ENCODE measurements at places on chromosomes 16 and 17.

- no peak for DNase-seq
Measured at GRCh38 chr17:10772425-10773380, 31.2 kb downstream of the TMEM238L start.

DNA sequence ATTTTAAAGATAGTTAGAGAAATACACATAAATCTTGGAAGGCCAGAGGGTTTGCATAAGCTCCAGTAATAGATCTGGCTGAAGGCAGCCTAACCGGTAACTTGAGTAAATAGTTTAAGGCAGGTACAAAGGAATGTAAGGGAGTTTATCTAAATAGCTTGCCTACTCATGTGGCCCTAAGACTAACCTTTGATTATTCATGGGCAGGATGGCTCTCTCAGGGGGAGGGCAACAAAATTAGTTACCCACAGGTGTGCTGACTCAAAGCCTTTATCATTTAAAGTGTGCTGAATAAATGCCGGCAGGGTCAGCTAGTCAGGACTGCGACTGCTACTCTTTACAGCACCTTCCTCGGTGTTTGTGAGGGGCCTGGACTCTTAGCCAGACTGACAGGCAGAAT, 761.3 kb upstream of the KIF2B start:
- DNase-seq = no peak

- no peak for DNase-seq
Measured at GRCh38 chr16:86241681-86242080, 268.6 kb upstream of the FOXF1 start.

DNA sequence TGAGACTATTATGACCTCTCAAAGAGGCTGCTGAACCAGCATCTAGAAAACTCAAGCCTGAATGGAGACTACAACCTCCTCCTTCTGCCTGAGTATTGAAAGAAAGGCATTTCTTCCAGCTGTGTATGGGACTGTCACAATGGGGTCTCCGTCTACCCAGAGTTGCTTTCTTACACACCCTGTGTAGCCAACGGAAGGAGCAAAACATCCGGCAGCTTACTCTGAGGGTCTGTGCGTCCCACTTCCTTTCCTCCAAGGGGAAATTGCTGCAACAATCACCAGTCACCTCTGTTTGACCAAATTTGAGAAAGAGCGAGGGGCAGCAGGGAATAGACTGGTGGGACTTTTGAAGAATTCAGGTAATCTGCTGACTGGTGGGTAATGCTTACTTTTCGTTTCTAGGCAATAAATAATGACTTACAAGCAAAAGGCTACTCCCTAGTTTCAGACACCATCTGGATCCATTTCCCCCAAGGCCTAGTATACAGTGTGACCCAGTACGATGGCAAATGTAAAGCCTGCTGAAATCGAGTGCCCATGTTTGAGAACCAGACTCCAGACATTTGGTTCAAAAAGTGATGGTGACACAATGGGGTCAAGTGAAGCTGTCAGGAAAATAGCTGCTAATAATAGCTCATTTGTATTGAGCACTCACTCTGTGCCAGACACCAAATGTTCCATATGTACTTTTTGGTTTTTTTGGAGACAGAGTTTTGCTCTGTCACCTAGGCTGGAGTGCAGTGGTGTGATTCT, 81.7 kb downstream of the YPEL2 start:
- DNase-seq = no peak

- no peak for DNase-seq
Measured at GRCh38 chr16:85553436-85554113, 59.5 kb upstream of the GSE1 start.

DNA sequence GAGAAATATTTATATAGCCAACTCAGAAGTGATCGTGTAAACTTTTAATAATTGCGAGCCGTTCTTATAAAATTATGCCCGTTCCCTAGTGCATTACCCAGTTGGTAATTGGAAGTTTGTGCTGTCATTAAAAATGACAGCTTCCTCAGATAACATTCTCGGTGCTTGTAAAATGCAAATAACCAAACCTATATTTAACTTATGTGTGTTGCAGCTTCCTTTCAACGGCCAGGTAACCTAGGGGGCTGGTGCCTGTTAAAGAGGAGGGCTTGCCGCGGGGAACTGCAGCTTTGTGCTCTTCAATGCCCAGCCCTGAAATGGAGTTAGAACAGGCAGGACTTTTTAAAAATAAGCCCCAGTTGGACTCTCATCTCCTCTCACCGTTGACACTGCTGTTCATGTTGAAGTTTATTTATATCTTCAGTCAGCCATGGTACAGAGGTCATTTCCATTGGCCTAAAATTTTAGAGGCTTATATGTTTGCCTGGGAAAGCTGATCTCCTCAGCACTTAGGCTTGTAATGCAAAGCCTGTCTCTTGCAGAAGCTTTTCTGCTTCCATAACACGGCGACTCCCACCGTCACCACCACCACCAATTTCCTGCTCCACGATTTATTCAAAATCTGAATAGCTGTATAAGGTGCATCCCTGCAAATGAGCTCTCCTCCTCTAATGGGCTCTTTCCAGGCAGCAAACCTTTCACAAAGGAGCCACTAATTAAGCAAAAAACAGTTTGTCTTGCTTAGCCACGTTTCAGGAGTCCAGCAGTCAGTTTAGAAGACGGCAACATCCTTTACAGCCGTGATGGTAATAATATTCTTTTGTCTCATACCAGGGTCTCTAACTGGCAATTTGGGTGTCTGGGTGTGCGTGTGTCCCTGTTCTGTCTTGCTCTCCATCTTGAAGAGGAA, 74.7 kb downstream of the RPA1 start:
- DNase-seq = no peak

DNA sequence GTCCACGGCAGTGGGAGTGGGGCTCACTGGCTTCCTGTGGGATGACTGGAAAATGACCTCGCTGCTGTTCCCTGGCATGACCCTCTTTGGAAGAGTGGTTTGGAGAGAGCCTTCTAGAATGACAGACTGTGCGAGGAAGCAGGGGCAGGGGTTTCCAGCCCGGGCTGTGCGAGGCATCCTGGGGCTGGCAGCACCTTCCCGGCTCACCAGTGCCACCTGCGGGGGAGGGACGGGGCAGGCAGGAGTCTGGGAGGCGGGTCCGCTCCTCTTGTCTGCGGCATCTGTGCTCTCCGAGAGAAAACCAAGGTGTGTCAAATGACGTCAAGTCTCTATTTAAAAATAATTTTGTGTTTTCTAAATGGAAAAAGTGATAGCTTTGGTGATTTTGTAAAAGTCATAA, 7.8 kb upstream of the RNF213 start:
- peak; percentile 48 for DNase-seq

DNA sequence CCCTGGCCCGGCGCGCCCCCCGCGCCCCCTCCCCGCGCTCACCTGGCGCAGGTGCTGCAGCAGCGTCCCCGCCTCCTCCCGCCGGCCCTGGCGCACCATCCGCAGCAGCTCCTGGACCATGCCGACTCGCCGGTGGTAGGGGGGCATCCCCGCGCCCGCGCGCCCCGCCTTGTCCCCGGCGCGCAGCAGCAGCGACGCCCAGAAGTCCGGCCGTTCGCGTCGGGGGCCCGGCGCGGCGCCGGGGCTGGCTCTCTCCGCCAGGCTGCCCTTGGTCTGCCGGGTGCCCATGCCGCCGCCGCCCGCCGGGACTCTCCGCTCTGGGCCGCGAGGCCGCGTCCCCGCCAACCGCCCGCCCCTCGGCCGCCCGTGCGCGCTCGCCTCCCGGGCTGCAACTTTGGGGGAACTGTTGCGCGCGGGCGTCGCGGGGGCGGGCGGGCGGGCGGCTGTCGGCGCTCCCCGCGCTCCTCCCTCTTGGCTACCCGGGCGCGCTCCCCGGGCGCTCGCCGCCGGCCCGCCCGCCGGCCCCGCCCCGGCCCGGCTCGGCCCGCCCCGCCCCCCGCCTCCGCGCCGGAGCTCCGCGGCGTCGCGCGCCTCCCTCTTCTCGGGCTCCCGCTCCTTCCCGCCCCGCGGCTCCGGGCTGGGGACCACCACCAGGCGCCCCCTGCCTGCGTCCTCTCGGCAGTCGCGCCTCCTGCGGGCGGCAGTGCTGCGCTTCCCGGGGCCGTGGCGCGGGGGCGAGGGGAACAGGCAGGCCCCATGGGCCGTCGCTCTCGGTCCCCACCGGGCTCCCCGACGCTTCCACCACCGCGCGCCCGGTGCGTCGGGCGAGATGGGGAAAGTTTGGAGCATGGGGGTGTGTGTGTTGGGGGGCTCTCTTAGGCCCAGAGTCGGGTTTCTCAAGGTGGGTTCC, at the start of gene LRRC75A:
TSS of gene LRRC75A (minus strand) at position 491 of the 910 bp plus-strand sequence. CDS start at position 288, 203 bp downstream.
- DNase-seq = no peak

- DNase-seq = no peak
Measured at GRCh38 chr17:44745301-44745700, 13.5 kb upstream of the ADAM11 start.

DNA sequence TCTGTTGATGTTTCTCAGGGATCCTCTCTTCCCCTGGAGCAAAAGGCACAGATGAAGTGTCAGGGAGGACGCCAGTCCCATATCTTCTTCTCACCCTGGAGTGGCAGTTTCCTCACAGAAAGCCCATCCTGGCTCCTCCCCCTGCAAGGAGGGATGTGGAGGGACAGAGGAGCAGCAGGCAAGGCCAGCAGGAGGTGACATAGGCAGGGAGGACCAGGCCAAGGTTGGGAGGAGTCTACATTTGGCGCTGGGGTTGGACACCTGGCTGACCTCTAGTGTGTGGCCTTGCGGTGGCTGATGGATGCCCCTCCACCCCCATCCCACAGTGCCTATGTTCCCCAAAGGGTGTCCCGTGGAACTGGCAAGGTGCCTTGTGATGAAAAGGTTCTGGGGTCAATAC, 125.4 kb downstream of the SEC14L1 start:
- DNase-seq = no peak

GRCh38 chr17:48317732-48318131, 112.3 kb downstream of the SKAP1 start:
- DNase-seq = no peak

- no peak for DNase-seq
Measured at GRCh38 chr16:68090533-68090932, 5.4 kb downstream of the NFATC3 start.

DNA sequence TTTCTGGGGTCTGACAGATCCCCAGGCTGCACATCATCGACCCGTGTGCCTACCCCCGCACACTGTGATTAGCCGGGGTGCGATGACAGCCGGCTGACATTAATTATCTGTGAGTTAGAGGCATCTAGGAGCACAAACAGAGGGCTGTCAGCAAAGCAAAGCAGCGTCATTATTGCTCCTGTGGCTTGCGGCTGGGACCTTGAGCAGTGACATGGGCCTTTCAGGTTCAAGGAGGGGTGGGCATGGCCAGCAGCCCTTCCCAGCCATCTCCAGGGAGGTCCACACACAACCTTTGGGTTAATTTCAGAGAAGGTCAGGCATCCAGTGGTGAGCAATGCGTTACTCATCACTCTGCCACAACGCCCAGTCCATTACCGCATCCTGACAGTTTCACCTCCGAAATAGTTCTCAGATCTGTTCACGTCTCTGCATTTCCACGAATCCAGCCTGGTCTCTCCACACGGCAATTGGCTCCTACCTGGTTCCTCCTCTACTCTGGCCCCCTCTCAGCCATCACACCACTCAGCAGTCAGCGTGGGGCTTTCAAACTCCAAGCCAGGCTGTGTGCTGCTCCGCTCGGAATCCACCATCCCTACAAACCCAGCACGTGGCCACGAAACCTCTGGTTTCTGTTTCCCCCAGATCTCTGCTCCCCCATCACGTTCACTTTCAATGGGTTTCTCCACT, 249.7 kb upstream of the C16orf82 start:
- DNase-seq = no peak

- no peak for DNase-seq
Measured at GRCh38 chr16:2070576-2071453, 23.0 kb downstream of the TSC2 start.

- DNase-seq = peak; percentile 14
Measured at GRCh38 chr16:84117494-84117843, 727 bp upstream of the MBTPS1 start.

- DNase-seq = no peak
Measured at GRCh38 chr16:11354407-11354732, 9.1 kb downstream of the RMI2 start.

All from bronchial epithelial cell (primary cell).